Stimulated activated CD8-positive, alpha-beta memory T cell treated with anti-CD3 and anti-CD28 coated beads, Interleukin-7, amount 100 ng/mL, for 4 hours (primary cell): ENCODE measurements at places on chromosomes 2 and 18.

DNA sequence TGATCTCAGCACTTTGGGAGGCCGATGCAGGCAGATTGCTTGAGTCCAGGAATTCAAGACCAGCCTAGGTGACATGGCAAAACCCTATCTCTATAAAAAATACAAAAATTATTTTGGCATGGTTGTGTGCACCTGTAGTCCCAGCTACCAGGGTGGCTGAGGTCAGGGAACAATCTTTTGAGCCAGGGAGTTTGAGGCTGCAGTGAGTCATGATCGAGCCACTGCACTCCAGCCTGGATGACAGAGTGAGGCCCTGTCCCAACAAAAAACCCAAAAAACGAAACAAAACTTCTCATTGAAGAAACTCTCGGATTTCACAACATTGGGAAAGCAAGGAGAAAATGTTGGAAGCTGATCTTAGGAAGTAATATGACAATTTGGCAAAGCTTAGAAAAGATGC, 317.3 kb upstream of the MGAT5 start:
- DNase-seq = no peak

DNA sequence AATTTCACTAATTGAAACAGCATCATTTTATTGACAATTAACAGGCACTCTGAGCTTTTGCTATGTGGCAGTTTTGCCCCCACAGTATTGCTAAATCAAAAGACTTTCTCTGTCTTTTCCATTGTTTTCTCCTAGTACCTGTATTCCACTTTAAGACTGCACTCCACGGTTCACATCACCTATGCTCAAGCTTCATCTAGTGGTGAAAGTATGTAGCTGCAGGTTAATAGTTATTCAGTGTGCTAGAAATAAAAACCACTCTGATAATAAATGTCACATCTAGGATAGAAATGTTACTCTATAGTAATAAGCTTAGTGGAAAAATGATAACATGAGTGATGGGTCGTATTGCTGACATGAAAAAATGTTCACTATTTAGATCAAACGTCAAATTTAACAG, 24.6 kb downstream of the ARL6IP6 start:
- DNase-seq = no peak

DNA sequence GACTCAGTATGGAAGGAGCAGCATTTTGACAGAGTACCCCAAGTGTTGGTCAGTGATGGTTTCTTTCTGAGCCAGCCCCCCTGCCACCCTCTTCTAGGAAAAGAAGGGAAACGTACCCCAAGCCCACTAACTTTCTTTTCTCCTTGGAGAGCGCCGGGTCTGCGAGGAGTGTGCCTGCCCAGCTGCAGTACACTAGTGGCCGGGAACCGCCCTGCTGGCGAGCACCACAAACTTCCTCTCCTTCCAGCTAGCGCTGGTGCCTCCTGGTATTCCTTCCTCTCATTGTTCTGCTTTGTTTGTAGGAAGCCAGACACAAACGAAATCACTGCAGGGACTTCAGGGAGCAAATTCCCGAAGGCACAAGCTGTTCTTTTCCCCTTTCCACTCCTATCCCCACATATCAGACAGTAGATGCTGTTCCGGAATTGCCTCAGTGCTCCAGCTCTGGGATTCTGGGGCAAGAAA, 1.8 kb downstream of the CCDC85A start:
- DNase-seq = no peak

GRCh38 chr2:216830346-216830745, 29.5 kb downstream of the TNP1 start:
- DNase-seq = no peak

DNA sequence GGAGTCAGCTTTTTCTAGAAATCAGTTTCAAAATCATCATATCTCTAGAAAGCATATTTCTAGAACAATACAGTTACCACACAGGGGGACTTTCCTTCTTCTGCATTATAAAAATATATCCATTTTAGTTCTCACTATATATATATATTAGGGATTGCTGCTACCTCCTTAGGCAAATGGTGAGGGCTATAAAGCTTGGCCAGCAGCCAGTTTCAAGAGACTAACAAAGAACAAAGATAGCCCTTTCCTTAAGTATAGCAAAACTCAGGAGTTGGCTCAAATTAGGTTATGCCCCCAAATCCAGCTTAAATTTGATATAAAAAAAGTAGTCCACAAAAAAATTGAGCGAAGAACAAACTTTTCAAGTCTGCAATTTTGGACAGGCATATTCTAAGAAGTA, 70.0 kb downstream of the EIF2AK3 start:
- no peak for DNase-seq

- DNase-seq = no peak
Observed at GRCh38 chr2:113755035-113755834, 1.2 kb downstream of the SLC35F5 start.

- DNase-seq = no peak
Observed at GRCh38 chr18:4207383-4207985, 247.6 kb downstream of the DLGAP1 start.

GRCh38 chr2:183487326-183487725, 363.1 kb downstream of the NUP35 start:
- no peak for DNase-seq
